Stomach (tissue), 19 donors: ENCODE measurements at places on chromosomes 1 and 21. TPM values are rescaled to one million over a fixed set of nuclear protein-coding genes. Genes with fewer than 3 reads are reported as not detected.

- DNase-seq, result no peak
Measured at GRCh38 chr1:157097692-157098091, 1.9 kb downstream of the ETV3L start.

GRCh38 chr1:205144751-205145150 is 23.0 kb upstream of the RBBP5 start:
- DNase-seq, result no peak

DNA sequence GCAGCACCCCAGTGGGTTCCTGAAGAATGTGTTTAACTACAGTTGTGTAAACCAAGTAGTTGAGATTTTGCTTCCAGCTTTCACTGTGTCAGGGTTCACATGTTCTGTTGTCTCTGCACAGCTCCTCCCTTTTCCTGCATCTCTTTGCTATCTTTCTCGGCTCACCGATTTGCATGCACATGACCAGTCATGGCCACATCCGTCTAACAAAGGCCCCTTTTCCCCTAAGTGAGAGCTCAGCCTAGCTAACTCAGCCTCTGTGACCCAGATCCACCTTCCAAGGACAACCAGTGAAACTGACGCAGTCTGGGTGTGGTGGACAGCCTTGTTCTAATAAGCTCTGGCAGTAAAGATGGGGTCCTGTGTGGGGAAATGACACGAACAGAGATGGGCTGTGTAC is 101.1 kb downstream of the ZP4 start:
- DNase-seq, result peak; percentile 22

DNA sequence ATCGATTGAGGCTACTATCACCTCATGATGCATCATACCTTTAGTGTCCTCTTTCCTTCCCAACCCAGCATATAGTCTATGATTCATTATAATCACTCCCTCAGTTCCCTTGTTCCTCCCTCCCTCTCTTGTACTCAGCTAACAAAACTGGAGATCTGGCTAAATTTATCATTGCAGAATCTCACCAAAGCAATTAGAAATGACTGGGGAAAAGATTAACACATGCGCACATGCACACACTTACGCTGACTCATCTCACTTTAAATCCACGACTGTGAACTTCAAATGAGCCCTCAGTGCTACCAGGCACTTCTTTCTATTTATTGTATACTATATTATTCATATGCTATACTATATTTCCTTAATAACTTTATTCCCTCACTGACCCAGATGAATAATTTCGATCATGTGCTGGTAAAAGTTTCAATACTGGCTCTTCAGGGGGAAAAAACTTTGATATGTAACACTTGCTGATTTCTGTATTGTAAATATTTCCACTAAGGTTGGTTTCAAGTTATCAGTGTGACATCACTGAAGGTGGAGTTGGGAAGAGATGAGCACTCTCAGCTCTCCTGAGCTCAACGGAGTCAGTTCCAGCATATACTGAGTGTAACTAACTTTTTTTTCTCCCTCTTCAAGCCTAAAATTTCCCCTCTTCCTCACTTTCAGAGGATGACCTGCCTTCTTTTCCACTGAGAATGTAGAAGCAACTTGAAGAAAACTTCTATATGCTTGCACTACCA is 613.7 kb upstream of the B3GALT2 start:
- no peak for DNase-seq

DNA sequence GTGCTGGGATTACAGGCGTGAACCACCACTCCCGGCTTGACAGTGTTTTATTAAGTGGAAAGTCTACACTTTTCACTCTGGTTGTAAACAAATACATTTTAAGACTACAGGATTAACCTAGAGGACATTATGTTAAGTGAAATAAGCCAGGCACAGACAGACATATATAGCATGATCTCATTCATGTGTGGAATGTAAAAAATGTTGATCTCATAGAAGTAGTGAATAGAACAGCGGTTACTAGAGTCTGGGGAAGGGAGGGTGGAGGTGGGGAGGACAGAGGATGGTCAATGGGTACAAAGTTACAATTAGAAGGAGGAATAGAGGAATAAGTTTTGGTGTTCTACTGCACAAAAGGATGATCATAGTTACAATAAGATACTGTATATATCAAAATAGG is 16.9 kb downstream of the CTH start:
- DNase-seq, result no peak

GRCh38 chr1:158833264-158833663 is 2.1 kb downstream of the MNDA start:
- no peak for DNase-seq

The VWA5B1 gene
- total RNA-seq, result not detected

The HES3 gene
- total RNA-seq, result not detected

The AGTRAP gene
- 33.3 TPM for total RNA-seq

The IL10 gene
- total RNA-seq, result 0.45 TPM

The CRNN gene
- not detected for total RNA-seq

The GUCA2A gene
- total RNA-seq, result 1.8 TPM
